Calu3 (cell line): ENCODE measurements at places on chromosomes 4 and X. TPM values are rescaled to one million over a fixed set of nuclear protein-coding genes. Genes with fewer than 3 reads are reported as not detected.

DNA sequence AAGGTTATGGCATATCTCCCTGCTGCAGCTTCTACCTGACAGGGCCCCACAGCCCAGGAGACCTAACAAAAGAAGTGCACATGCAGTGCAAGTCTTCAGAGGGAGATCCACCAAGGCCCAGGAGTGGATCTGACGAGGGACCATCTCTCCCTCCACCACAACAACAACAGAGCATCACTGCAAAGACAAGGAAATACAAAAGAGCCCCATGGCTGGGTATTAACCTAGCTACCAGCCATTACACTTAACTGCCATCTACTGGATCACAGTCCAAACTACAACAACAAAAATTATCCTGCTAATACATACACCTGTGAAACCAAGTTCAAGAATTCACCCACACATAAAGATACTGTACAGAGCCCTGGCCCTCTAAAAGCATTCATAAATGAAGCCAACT, 280.2 kb upstream of the SLC7A11 start:
- DNase-seq, result no peak

Gene BMX
- total RNA-seq, result not detected in 2 replicates

Gene GAGE12H
- total RNA-seq, result not detected in 2 replicates

Gene SYP
- total RNA-seq, result 1.9 and 2.7 TPM in 2 replicates
